ENCODE measurements at places on chromosomes 12 and 14.

DNA sequence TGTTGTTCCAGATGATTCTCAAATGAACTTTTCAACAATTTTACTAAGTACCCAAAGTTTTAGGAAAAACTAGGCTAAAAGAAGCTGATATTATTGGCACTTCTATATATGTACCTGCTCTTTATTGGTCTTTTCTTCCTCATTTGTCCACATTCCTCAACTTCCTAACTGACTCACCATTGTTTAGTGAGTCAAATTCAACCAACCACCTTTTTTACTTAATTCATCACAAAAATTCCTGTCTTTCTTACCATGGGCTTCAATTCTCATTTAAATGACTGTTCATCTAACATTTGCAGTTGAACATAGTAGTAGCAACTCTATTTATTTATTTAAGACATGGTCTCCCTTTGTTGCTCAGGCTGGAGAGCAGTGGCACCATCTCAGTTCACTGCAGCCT is 47.6 kb upstream of the SLC2A13 start:
- no peak for DNase-seq

- DNase-seq, result no peak
These were observed 10.7 kb downstream of the PXN start for GRCh38 chr12:120254809-120255208.

DNA sequence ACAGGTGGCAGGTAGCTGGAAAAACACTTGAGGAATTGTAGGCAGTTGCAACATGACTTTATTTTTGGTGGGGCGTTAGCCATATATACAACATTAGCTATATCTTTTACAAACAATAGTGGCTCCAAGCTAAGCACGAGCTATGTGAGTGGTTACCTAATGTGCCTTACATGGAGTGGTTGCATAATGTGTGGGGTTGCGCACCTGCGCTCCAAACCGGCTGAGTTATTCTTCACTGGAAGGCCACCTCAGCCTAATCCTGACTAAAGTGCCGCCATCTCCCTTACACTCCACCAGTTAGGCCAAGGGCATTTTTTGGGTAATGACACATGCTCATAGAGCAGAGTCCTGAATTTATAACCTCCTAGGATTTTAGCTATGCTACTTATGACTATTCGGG is 31.8 kb upstream of the G2E3 start:
- no peak for DNase-seq

DNA sequence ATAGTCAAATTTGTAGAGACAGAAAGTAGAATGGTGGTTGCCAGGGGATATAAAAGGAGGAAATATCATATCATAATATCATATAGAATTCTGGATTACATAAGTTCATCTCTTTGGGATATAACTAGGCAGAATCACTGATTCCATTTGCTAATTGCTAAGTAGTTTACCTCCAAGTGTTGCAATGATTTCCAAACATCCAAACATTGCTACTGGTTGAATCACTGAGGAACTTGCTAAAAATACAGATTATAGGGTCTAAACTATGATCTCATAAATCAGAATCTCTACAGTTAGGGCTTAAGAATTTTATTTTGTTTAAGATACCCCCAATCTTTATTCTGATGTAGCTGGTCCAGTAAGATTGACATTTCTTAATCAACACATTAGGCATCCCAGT is 16.1 kb upstream of the TAS2R42 start:
- no peak for DNase-seq

- DNase-seq, result no peak
These were observed 447.9 kb upstream of the TMEM132C start for GRCh38 chr12:127819056-127819455.

Data from NCI-H1930 (cell line).